ENCODE measurements at places on chromosomes 11 and 22.
A peak's percentile ranks its signal among the peaks of the same experiment; 100 is the strongest.

DNA sequence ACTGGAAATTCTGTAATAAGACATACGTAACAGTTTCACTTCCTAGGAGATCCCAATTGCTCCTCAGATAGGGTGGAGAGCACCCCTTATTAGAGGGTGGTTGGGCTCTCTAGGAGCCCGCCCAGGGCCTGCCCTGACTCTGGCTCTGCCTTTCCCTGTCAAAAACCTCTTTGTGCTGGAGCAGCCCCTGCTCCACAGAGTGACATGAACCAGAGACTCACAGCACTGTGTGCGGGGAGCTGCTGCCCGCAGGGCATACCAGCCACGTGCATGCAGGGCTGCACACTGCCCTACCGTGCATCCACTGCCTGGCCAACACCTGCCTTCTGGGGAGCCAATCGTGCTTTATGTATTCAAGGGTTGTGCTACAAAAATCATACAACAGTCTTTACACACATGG is 24.3 kb downstream of the KCNQ1OT1 start:
- DNase-seq: no peak

DNA sequence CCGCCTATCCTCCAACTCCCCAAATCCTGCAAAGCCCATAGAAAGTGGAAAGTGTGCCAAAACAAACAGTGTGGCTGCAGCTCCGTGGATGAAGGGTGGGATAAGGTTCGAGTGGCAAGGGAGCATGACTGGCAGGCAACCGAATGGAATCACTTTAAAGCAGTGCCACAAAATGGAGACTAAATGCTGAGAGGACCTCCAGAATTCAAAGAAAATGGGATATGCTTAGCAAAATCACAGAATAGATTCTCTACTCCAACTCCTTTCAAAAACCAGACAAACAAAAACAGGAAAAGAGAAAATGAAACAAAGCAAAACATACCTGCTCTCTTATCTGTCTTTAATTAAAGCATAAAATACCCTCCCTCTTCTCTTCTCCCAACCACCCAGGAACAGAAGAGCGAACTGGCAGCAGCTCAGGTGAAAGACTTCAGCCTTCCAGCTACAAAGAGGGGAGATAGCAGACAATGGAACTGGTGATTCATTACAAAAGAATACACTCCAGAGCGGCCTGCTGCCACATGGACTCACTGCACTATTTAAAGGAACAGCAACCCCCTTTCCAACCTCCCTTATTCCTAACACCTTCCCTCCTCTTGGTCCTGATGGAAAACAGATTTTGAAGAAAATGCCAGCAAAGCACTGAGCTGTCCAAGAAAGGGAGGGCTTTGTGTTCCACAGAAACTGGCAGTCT is 118.5 kb downstream of the APOL5 start:
- no peak for DNase-seq

GRCh38 chr22:20439928-20440575 is 2.4 kb upstream of the SCARF2 start:
- DNase-seq: no peak

GRCh38 chr11:27930946-27931345 is 177.0 kb downstream of the KIF18A start:
- DNase-seq: no peak

GRCh38 chr22:49992921-49993648 is 19.5 kb downstream of the IL17REL start:
- peak; percentile 56 for DNase-seq

DNA sequence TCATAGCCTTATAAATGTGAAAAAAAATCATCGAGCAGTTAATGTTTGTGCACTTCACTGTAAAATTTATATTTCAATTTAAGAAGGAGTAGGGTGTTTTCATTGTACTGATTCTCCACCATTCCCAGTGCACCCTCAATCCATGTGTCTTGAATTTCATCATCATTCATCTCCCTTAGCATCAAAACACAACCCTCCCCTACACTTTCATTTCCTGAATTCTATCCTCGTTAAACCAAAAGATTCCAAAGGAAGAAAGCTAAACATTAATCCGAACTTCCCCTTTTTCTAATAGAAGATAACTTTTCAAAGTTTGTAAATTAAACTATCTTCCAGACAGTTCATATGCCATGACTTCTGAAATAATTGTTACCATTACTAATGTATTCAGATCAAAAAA is 34.1 kb upstream of the OR8B8 start:
- DNase-seq: no peak

DNA sequence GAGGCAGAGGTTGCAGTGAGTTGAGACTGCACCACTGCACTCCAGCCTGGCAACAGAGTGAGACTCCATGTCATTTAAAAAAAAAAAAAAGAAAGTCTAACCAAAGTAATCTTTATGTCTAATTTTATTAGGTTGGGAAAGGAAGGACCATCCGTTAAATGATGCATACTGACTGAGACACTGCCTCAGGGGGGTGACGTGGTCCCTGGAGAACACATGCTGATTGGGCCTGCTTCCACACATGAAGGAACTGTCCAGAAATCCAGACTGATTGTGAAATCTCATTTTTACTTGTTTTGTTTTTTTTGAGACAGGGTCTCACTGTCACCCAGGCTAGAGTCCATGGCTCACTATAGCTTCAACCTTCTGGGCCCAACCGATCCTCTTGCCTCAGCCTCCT is 5.5 kb downstream of the SF3A1 start:
- no peak for DNase-seq

All from stimulated activated naive B cell treated with anti-CD40 and anti-IgM and Interleukin-4, amounts not matched to agents 10 μg/mL and 1 μg/mL and 100 μg/mL, for 72 hours (primary cell).